ENCODE measurements at places on chromosomes 13 and 19.
A peak's percentile ranks its signal among the peaks of the same experiment; 100 is the strongest.

DNA sequence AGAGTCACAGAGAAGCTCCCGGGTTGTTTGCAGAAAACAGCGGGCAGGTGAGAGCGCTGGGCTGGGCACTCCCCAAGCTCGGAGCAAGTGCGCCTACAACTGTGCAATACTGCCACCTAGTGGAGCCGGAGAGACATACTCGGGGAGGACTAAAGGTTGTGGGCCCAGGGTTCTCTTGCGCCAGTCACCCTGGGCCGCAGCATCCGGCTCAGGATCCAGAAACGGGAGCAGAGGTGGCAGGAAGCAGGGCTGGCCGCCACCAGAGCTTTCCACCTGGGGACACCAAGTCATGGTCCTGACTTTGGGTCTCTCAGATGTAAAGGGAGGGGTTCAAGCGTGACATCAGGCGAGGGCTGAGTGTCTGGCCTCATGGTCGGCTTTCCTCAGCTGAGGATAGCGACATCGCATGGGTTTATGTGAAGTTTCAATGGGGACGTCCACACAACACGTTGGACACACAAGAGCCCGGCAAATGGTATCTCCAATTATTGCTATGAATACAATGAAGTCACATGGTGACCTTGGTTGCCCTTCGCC, 11.2 kb upstream of the KLK4 start:
- peak; percentile 28 for DNase-seq

DNA sequence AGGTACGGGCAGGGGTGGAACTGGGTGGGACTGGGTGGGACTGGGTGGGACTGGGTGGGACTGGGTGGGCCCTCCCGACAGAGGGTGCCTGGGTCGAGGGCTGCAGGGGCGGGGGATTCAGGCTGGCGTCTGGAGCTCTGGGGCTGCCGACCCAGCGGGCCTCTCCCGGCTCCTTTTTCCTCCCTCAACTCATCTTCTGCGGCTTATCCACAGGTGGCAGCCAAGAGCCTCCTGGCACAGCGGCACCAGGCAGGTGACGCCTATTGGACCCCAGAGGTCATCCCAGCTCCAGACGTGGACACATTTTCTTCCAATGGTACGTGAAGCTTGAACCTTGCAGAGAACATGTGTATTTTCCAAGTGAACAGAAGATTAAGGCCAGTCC, 533 bp downstream of the ZNF544 start:
- DNase-seq = no peak

DNA sequence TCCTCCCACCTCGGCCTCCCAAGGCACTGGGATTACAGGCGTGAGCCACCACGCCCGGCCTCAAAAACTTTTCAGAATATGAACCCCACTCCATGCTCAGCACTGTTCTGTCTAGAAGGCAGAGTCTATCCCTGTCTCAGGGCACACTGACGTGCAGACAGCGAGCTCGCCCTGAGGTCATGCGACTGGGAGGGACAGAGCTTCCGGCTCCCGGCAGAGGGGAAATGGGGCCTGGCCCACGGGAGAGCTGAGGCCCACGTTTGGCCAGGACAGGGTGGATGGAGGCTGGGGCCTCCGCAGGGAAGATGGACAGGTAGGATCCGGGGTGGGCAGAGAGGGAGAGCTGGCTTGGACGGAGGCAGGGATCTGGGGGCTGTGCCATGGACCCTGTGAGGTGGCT, 2.8 kb upstream of the AZU1 start:
- DNase-seq = no peak

DNA sequence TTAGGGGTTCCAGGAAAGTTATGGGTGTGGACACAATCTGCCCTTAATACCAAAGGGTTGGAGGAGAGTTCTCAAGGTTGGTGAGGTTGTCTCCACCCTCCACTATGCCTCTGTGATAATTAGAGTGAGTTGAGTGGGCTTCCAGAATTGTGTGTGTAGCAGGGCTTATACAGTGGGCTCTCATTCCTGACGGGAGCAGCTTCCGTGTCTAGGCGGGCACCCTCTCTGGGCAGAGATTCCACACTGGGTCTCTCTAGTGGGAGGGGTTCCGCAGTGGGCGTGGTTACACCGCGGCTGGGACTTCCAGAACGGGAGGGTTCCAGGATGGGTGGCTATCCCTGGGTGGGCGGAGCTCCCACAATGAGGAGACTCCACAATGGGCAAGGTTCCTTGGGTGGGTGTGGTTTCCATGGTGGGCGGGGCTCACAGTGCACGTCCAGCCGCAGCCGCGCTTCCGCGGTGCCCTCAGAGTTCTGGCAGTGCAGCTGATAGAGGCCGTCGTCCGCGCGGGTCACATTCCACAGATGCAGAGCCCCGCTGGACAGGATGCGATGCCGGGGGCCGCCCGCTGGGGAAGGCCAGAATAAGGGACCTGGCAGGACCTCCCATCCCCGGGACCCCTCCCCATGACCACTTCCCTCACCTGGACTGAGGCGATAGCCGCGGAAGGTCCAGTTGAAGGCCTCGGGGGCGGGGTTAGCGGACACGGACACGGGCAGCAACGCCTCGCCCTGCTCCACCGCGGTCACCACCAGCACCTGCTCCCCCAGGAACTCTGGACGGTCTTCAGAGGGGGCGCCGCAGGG, 8.4 kb downstream of the NPHS1 start:
- DNase-seq = no peak

GRCh38 chr13:111657013-111657412, 336.6 kb downstream of the TEX29 start:
- no peak for DNase-seq

DNA sequence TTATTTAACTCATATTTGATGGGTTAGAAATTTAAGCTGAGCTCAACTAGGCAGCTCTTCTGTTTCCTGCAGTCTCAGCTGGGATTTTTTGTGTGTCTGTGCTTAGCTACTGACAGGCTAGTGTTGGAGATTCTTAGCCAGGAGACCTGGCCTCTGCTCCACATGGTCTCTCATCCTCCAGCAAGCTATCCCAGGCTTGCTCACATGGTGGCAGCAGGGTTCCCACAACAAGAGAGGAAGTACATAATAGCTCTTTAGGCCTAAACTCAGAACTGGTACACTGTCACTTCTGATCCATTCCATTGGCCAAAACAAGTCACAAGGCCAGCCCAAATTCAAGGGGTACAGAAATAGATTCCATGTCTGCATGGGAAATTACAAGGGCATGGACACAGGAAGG, 406.2 kb downstream of the SUCLA2 start:
- no peak for DNase-seq

GRCh38 chr13:109667807-109668291, 118.5 kb downstream of the IRS2 start:
- no peak for DNase-seq

DNA sequence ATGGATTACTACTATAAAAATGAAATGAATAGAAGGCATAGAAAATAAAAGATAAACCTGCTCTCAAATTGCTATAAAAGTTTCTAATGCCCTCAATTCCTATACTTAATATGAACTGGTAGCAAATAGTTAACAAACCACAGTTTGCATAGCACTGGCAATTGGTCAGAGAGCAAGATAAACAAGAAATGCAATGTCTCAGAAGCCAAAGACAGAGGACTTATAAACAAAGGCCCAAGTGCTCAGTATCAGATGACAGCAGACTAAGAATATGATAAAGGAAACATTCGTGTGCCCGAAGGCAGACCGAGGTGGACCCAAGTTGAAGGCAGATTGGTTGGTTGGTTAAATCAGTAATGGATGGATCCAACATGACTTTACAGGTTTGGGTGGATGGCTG, 50.6 kb downstream of the IPO5 start:
- DNase-seq = peak; percentile 65
